ENCODE measurements at places on chromosomes 13 and 19.

- DNase-seq: no peak
Measured at GRCh38 chr19:640161-640558, 481 bp downstream of the FGF22 start.

DNA sequence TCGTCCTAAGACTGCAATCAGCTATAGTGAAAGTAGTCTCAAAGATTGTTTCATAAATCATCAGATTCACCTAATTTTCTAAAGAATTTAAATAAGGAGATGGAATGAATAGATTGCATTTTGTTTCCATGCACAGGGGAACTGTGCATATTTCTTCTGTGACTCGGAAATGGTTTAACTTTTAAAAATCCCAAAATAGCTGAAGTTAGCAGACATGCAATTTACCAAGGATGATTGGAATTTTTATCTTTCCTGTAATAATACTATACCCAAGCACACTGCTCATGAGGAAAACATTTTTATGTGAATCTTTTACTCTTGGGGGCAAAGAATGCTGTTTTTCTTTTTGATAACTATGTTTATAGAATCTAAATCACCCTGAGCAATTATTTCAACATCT, 15.0 kb upstream of the LMO7 start:
- no peak for DNase-seq

DNA sequence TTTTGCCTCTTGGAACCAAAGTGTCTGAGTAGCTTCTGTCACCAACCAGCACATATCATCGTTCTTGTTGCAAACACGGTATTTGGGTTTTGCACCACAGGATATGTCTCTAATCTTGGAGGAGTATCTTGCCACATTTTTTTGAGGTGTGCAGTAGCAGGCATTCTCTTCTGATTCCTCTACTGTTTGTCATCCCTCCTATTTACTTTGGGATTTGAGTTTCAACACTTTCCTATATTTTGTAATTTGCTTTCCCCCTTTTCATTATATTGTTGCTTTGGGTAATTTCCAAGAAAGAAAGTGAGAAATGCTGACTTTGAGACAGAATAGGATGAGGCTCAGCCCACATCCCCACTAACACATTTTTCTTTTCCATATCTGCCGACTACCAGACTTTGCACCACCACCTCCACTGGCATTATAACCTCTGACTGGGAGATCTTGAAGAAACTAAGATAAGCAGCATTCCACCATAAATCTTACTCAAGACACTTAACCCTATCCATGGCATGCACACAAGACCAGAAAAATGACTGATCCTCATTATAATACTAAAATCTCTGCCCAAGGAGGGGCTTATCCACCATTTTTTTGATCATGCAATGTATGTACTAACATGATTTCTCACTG, 12.0 kb upstream of the DZIP1 start:
- DNase-seq: no peak

DNA sequence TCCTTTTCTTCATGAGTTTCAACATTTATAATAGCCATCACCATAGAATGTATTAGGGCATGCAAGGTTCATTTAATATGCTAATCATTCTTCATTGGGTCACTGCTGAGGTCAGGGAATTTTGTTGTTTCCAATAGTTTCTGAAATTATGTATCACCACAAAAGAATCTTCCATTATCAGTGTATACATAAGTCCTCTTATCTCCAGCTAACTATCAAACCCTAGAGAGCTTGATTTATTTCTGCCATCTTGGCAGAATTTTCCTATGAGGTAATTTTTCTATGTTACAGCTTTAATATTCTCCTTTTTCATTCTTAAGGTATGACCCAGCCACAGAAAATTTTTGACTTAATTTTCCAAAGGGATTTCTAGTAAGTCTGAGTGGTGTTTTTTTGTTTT, 415.0 kb upstream of the SLITRK1 start:
- DNase-seq: no peak

DNA sequence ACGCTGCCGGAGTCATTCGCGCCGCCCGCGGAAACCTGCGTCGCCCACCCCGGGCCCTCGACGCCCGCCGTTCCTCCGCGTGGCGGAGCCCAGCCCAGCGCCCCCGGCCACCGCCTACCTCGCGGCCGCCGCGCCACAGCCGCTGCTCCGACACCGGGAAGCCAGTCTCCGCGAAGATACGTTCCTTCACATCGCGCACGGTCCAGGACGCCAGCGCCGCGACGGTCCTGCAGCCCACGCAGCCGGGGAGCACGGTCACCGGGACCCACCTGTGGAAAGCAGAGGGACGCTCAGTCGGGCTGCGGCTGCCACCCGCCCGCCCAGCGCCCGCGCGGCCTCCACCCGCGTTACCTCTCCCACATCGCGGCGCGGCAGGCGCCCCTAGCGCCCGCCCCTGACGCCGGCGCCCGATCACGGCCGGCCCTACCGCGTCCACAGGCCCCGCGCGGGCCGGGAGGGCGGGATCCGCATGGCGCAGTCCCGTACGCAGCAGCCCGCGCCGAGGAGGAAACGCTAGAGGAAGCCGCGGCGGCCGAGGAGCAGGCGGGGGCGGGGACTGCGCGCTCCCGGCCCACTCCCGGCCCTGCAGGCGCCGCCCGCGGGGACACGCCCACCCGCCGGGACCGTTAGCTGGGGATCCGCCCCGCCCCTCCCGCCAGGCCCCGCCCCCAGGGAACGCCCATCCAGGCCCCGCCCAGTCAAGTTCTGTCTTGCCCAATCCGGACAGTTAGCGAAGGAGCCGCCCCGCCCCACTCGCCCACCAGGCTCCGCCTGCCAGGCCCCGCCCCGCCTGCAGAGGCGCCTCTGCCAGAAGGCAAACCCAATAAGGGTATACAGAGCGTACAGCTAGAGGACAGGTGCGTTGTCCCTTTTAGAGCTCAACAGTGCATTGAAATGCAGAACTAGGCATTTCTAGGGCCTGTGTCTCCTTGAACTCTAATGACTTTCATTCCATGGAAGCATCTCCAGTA, 58.2 kb downstream of the SACS start:
- DNase-seq: peak; percentile 96

GRCh38 chr13:42083138-42083770, 34.8 kb downstream of the DGKH start:
- no peak for DNase-seq

GRCh38 chr13:46721054-46721453, 75.9 kb downstream of the ESD start:
- DNase-seq: peak; percentile 17

- no peak for DNase-seq
Measured at GRCh38 chr13:59901191-59901590, 262.5 kb downstream of the DIAPH3 start.

DNA sequence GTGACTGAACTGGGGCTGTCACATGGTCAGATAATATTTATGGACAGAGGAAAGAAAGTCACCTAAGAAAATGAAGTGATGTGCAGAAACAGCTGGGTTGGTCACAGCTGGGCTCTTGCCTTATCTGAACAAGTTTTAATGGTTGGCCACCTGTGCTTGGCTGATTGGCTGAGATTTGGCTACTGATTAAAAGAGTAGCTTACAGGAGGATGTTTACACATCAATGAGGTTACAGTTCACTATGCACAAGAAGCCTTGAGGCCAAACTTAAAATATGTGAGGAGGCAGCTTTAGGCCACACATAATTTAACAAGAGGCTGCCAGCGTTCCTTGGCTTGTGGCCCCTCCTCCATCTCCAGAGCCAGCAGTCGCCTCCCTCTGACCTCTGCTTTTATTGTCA, 99.2 kb upstream of the C1QTNF9B start:
- no peak for DNase-seq

GRCh38 chr13:44063881-44064280, 184.2 kb downstream of the LACC1 start:
- DNase-seq: no peak

- DNase-seq: no peak
Measured at GRCh38 chr19:9724157-9724556, 44.4 kb downstream of the ZNF846 start.

GRCh38 chr19:10431943-10432735, 11.8 kb downstream of the PDE4A start:
- DNase-seq: peak; percentile 36

GRCh38 chr19:36950335-36951119, 34.4 kb downstream of the ZNF568 start:
- DNase-seq: no peak

- no peak for DNase-seq
Measured at GRCh38 chr13:98182589-98182988, 5.5 kb upstream of the RNF113B start.

DNA sequence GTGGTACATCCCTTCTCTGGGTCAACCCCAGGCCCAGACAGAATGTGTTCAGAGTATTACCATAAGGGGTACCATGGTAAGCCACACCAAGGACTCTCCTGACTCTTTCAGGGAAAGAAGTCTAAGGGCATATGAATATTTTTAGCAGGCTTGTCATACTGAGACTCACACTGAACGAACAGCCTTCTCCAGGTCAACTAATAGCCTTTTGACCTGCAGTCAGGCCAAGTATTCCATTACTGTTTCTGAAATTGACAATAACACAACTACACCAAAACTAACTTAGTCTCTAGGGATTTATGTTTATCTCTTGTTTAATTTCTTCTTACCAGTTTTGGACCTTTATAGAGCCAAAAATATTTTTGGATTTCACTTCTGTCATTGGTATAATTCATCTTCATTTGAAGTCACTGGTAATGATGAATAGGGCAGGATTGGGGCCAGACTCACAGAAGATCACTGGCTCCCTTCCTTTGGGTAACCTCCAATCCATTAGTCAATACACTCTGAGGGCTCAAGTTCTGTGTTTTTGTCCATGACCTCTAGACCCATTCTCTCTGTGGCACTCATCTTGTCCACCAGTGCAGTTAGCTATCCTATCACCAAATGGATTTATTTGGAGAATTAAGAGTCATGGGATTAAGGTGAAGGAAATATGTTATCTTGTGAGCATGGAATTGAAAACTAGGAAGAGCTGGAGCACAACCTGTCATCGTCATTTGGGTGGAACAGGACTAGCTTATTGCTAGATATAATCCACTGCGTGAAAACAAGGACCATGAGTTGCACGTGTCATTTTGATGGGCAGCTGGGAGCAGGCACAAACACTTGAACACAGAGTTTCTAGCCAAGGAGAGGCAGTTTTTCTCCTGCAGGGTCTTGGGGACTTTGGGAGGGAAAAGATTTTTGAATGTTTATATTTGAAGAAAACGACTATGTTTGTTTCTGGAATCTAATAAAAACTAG, 313.3 kb downstream of the DCLK1 start:
- DNase-seq: no peak

DNA sequence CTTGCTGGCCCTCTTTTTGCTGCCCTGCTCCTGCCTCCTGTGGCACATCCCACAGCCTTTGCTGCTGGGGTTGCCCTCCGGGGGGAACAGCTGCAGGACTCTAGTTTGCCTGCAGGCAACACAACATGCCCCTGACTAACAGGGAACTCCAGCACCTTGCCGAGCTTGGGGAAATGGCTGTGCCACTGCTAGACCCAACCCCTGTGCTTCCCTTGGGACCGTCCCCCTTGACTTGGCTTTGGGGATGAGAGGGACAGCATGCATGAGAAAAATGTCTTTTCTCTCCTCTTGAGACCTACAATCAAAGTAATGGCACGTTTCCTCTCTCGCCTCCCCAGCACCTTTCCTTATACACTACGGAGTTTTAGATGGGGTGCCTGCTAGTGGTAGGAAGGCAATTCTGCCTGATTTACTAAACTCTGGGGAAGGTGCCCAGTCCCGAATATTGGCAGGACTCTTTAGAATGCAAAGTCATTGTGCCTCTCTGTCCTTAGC, 12.4 kb upstream of the VWA8 start:
- DNase-seq: no peak

DNA sequence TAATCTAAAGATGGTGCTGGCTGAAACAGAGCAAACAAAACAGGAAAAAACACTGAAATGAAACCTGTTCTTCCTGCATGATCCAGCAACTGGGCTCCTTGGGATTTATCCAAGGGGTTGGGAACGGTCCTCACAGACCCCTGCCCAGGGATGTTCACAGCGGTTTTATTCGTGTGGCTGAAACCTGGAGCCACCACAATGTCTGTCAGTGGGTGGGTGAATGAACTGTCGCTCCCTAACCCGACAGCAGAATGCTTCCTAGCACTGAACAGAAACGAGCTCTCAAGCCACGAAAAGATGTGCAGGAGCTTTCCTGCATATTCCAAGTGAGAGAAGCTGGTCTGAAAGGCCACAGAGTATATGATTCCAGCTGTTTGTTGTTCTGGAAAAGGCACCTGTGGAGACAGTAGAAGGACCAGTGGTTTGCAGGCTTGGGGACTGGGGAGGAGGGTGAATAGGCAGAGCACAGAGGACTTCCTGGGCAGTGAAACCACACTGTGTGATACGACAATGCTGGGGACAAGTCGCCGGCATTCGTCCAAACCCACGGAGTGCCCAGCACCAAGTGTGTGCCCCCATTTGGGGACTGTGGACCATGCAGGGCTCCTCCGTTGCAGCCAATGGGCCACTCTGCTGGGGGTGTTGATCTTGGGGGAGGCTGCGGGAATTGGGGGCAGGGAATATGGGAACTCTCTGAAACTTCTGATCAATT, 73.9 kb downstream of the TEX29 start:
- no peak for DNase-seq

- no peak for DNase-seq
Measured at GRCh38 chr13:34942732-34943435, 814 bp downstream of the NBEA start.

DNA sequence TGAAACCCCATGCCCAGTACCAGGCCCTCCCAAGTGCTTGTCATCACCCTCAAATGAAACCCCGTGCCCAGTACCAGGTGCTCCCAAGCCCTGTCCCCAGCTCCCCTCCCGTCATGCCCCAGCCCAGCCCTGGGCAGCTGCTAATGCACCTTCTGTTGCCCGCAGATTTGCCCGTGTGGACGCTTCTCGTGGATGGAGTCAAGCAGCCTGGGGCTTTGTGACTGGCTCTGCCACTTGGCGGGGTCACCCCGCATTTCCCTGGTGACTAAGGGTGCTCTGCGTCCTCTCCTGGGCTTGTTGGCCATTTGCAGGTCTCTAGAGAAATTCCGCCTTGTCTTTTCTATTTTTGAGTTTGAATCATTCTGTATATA, 82.7 kb downstream of the ATP11A start:
- DNase-seq: no peak

DNA sequence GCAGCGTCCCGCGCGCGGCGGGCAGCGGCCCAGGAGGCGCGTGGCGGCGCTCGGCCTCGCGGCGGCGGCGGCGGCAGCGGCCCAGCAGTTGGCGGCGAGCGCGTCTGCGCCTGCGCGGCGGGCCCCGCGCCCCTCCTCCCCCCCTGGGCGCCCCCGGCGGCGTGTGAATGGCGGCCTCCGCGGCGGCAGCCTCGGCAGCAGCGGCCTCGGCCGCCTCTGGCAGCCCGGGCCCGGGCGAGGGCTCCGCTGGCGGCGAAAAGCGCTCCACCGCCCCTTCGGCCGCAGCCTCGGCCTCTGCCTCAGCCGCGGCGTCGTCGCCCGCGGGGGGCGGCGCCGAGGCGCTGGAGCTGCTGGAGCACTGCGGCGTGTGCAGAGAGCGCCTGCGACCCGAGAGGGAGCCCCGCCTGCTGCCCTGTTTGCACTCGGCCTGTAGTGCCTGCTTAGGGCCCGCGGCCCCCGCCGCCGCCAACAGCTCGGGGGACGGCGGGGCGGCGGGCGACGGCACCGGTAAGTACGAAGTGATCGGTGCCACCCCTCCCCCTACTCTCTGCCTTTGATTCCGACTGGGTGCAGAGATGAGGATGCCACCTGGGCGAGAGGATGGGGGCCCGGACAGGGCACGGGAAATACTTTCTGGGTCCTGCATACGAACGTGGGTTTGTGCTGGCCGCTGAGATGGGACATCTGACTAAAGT, 874 bp downstream of the TRIM28 start:
- DNase-seq: peak; percentile 72
